ENCODE measurements at places on chromosomes 11 and 22.

DNA sequence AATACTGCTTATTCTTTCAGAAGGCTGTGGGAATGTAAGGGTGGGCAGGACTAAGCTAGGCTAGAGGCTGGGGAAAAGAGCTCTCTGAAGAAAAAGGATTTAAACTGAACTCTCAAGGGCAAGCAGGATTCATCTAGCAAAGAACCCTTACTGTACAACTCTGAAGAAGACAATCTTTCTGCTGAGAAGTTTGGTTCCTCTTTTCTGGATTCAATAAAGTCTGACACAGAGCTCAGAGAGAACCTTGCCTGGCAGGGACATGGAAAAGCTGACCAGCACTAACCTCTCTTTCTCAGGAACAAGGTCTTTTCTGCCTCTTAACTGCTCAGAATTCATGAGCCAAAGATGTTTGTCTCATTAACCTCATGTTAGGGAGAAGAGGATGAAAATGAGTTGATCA, 388.4 kb upstream of the DDI1 start:
- no peak for DNase-seq

DNA sequence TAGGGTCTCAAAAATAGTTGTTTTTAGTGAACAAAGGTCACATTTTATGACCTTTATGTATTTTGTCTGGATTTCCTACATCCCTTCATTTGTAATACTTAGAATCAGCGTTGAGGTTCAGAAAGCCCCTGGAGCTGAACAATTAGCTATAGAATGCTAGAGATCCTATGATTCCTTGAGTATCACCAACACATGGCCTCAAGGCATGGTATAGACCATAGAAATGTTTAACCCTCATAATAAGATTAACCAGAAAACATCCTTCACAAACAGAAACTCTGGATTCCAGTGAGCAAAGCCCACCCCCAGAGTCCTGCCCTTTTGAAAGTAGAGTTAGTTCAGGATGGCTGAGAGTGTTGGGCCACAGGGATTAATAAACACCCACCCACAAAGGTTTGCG, 77.3 kb downstream of the CYB5R2 start:
- no peak for DNase-seq

- DNase-seq: no peak
Observed at GRCh38 chr11:48006301-48006992, 26.1 kb downstream of the PTPRJ start.

DNA sequence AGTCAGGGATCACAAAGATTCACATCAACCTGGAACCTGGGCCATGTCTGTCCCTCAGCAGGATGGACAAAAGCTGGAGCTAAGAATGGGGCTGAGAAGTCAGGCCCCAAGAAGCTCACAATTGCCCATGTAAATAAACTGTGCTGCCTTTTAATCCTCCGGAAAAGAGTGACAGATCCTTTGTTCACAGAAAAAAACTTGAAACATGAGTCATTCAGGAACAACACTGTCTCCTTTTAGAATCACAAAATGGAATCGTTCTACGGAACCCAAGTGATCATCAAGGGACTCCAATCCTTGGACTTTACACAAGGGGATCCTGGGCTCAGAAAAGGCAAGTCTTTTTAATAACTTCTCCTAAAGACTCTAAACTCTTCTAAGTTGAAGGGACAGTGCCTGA, 36.1 kb downstream of the RELT start:
- DNase-seq: no peak

DNA sequence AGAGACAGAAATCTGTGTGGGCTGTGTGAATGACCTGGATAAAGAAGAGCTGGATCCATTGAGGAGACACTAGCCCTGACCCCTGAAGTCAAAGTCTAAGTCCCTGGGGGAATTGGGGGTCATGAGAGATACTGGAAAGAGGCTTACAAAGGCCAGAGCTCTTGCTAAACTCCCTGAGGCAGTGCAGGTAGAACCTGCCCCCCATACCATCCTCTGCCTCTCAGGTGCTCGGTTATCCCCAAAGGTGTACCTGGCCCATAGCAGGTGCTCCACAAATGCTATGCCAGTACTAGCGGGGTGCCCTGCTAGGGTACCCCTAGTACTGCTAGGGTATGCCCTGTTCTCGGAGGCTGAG, 19.1 kb upstream of the SCARF2 start:
- no peak for DNase-seq

DNA sequence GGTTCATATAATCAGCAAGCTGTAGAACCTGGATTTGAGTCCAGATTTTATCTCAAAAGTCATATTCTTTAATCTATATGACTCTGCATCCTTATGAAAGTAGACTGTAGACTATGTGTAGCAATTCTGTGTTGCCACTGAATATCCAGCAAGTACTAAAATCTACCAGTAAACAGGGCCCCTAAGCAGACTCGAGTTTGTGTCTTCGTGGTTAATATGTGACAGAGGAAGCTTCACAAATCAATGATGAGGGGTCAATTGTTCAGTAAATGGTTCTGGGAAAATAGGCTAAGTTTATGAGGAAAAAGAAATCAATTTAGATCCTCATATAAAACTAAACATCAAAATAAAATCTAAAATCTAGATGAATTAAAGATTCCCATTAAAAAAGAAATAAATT, 648.5 kb upstream of the KIRREL3 start:
- DNase-seq: no peak

DNA sequence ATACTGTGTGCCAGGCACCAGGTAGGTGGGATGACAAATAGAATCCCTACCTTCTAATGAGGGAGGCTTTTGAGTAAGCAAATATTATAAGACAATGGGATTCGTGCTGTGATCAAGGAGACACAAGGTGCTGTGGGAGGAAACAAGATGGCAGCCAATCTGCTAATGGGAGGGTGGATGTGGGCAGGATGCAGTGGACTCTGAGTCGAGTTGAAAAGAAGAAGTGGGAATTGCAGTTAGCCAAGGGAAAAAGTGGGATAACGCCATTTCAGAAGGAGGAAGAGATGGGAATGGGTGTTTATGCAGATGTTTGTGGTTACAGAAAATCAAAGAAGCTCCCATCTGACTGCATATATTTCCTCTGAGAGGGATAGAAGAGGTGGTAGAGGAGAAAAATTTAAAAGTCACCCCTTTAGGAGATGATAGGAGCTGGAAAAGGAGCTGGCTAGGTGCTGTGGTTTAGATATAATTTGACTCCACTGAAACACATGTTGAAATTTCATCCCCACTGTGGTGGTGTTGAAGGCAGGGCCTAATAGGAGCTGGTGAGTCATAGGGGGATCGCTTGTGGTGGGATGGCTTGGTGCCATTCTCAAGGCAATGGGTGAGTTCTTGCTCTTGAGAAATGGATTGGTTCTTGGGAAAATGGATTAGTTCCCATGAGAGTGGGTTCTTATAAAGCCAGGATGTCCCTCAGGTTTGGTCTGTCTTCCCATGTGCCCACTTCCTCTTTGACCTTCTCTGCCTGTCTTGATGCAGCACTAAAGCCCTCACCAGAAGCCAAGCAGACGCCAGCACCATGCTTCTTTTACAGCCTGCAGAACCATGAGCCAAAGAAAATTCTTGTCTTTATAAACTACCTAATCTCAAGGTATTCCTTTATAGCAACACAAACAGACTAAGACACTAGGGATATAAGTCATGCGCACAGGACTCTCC, 30.0 kb upstream of the POU2AF1 start:
- DNase-seq: no peak

- DNase-seq: no peak
Observed at GRCh38 chr11:123564221-123564620, 90.2 kb downstream of the SCN3B start.

DNA sequence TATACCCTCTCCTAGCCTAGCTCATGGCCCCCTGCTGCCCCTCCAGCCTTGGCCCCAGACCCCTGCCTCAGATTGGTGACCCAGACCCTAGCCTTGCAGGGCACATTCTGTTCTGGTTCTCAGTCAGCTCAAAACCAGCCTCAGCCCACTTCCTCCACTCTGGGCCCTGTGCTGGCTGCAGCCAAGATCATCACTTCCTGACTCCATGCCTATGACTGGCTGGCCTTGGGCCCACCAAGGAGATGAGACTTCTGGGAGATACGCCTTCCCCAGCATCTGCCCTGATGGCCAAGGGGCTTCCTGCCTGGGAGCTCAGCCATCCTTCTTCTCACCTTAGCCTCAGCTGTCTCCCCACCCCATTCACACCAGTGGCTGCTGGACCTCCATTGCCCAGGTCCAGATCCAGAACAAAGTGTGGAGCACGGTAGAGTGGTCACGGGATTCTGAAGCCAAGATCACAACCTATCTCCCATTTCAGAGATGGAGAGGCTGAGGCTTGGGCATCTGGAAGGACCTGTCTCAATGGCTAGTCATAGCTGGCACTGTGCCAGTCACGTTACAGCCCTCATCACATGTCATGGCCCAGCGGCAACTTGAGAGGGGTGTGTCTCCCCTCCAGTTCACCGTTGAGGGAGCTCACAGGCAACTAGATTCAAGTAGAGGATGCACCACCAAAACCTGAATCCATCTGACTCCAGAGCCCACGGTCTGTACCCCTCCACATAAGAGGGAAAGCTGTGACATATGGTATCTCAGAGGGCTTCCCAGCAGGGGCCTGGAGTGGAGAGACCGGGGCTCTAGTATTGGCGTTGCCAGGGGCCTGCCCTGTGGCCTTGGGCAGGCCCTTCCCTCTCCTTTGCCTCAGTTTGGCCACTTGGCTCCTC, 43.0 kb upstream of the KLHL35 start:
- peak; percentile 76 for DNase-seq

- no peak for DNase-seq
Observed at GRCh38 chr11:74670171-74670570, 61.1 kb downstream of the CHRDL2 start.

DNA sequence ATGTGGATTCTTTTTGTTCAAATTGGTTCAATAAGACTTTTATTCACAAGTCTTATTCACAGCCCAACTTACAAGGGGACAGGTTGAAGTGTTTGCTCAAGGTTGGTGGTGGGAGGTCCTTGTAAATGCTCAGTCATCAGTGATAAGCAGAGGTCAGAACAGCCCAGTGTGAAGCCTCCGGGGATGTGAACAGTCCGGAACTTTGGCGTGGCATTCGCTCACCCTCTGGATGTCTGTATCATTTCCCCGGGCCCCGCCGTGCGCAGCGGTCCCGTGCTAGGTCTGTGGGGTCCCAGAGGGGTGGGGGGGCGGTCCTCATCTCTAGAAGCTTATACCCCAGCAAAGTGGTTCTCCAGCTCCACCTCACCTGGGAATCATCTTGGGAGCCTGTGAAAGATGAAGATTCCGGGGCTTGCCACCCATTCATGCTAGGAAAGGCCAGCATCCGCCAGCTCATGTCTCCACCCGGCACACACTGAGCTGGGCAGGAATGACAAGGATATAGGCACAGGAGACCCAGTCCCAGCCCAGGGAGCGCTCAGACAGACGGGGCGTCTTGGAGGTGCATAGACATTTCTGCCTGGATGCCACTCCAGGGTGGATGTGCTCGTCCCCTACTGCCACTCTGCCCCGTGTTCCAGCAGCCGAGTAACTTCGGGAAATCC, 327.5 kb downstream of the TBC1D22A start:
- DNase-seq: no peak

- DNase-seq: no peak
Observed at GRCh38 chr11:65554057-65554818, 3.9 kb downstream of the LTBP3 start.

GRCh38 chr11:128246810-128247594, 340.4 kb downstream of the ETS1 start:
- DNase-seq: no peak

DNA sequence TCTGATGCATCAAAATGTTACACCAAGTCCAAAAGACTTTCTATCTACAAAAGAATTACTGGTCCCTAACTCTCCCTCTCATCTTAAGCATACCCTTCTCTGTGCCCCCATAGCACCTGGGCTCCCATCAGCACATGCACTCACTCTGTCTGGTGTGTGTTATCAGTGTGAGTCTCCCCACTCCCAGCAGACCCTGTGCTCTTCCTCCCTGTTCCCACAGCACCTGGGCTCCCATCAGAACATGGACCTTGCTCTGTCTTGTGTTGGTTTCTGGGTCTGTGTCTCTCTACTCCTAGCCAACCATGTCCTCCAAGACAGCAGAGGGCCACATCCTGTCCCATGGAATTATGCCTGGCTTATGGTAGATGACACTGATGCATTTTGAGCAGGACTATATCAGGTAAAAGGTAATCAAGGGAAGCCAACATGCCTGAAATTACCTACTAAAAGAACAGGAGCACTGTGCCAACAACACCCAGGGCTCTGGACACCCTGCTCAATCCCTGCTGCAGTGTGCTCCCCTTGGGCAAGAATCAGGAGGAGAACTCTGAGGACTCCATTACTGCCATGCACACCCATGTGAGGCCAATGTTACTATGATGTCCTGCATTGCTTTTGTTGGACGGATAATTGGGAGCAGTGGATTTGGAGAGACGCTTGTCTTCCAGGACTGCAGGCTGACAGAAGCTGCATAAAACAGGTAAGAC, 34.3 kb downstream of the GAB4 start:
- DNase-seq: no peak

GRCh38 chr11:130211781-130212401, 52.3 kb downstream of the ST14 start:
- DNase-seq: no peak

DNA sequence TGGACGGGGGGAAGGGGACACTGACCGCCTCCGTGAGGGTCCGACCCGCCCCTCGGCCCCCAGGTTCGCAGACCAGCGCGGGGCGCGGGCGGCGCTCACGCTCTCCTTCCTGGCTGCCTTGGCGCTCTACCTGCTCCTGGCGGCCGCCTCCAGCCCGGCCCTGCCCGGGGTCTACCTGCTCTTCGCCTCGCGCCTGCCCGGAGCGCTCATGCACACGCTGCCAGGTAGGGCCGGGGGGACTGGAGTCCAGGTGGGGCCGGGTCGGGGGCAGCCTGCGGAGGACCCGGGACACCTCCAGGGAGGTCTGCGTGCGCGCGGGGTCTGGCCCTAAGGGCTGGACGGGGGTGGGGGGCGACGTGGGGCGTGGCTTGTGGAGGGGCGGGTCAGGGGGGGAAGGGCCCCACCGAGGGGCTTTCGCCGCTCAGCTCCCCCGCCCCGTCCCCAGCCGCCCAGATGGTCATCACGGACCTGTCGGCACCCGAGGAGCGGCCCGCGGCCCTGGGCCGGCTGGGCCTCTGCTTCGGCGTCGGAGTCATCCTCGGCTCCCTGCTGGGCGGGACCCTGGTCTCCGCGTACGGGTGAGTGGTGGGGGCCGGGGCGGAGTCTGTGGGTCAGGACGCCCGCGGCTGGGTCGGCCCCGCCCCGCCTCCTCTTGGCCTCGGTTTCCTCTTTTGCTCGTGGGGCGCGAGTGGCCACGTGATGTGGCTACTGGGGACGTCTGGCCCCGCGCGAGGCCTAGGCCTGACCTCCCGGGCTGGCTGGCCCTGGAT, 19.9 kb downstream of the PHLDA2 start:
- DNase-seq: no peak

DNA sequence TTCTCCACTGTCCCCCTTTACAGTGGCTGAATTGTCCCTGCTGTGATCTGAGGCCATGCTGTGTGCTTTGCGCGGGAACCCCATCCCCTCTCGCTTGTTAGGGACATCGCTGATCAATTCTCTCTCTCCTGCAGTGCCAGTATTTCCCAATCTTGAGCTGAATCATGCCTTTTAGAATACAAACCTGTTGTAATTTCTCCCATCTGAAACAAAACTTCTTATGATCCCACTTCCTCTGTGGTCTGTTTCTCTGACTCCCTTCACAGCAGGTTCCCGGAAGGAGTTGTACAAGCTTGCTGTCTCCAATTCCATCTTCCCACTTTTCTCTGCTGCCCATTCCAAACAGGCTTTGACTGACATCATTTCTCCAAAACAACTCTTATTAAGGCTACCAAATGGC, 16.8 kb downstream of the ADAMTS15 start:
- DNase-seq: no peak
